ENCODE measurements at places on chromosomes 13 and 19. TPM values are rescaled to one million over a fixed set of nuclear protein-coding genes. Genes with fewer than 3 reads are reported as not detected.

GRCh38 chr19:52689843-52690368 is 44.9 kb downstream of the ZNF611 start:
- DNase-seq: peak; percentile 41

The HPN gene
- total RNA-seq: not detected

GRCh38 chr13:44402899-44403445 is 29.3 kb downstream of the SERP2 start:
- no peak for DNase-seq

GRCh38 chr19:45164577-45165335 is 4.0 kb upstream of the NKPD1 start:
- peak; percentile 84 for DNase-seq

- peak; percentile 3 for DNase-seq
These were observed 87.8 kb upstream of the KLF5 start for GRCh38 chr13:72970956-72971355.

DNA sequence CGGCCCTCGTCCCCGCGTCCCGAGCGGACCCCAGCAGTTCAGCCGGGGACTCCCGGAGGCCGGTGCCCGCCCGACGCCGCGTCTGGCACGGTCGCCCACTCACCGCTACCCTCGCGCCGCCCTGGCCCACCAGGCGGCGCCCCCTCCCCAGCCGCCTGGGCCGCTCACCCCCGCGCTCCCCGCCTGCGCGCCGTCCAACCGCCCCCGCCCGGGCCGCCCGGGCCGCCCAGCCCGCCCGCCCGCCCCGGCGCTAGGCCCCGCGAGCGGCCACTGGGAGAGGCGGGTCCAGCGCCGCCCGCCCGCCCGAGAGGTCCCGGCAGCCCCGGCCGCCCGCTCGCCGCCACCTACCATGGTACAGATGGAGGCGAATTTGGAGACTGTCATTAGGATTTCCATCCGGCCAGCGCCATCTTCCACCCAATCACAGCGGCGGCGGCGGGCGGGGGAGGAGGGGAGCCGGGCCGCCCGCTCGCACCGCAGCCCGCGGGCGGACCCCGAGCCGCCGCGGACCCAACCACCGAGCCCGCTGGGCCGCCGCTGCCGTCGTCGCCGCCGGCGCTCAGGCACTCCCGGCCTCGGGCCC is at the start of gene USP12:
USP12 (minus strand) TSS at position 568 of the 583 bp plus-strand sequence; CDS start at position 396, 172 bp downstream.
- DNase-seq: peak; percentile 38

All from Daoy (cell line).